ENCODE measurements at places on chromosomes 3 and 15.

DNA sequence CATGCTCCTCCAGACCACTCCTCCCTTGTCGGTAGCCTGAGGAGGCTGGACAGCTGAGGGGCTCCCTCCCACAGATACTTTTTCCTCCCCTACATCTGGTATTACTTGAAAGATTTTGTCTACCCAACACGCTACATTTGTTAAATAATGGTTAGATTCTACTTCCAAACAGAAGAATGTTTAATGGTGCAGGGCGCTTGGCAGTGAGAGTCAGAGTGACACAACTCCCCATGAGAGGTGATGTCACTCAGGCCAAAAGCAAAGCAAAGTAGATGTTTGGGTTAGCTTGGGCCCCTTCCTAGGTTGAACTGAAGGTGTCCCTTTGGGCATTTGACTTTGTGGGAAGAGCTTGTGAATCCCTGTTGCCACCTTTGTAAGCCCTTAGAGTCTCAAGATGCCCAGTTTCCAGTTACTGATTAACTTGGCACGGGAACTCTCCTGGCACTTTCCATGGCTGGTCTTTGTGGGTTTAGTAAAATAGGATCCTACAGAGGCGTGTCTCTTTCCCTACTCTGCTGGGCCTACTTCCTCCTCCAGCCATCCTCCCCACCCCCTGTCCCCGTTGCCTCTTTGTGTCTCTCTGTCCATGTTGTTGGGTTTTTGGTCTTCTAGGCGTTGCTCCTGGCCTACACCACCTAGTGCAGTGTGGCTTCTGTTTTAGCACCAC is 5.6 kb downstream of the LIMD1 start:
- no peak for DNase-seq

- DNase-seq = no peak
These were observed 1.3 kb downstream of the CILP start for GRCh38 chr15:65209701-65210643.

GRCh38 chr3:12670365-12671119 is 6.6 kb upstream of the RAF1 start:
- DNase-seq = no peak

- no peak for DNase-seq
These were observed 159.8 kb upstream of the TSC22D2 start for GRCh38 chr3:150248116-150248887.

DNA sequence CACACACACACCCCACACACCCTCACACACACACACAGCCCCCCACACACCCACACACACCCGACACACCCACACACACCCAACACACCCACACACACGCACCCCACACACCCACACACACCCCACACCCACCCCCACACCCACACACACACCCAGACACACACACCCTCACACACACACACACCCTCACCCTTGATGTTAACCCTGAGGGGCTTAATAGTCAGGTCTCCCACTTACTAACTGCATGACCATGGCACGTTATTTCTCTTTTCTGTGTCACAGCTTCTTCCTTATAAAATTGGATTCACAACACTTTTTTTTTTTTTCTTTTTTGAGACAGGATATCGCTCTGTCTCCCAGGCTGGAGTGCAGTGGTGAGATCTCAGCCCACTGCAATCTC is 2.8 kb downstream of the GRM2 start:
- no peak for DNase-seq

GRCh38 chr3:141065841-141066805 is 15.0 kb downstream of the SPSB4 start:
- DNase-seq = no peak

Data from NCI-H1930 (cell line).